ENCODE measurements at places on chromosomes 2 and 18.
A peak's percentile ranks its signal among the peaks of the same experiment; 100 is the strongest.

GRCh38 chr2:167964650-167965413, 282.6 kb downstream of the STK39 start:
- no peak for DNase-seq

- no peak for DNase-seq
These were observed 211.1 kb upstream of the GATA6 start for GRCh38 chr18:21958263-21958662.

DNA sequence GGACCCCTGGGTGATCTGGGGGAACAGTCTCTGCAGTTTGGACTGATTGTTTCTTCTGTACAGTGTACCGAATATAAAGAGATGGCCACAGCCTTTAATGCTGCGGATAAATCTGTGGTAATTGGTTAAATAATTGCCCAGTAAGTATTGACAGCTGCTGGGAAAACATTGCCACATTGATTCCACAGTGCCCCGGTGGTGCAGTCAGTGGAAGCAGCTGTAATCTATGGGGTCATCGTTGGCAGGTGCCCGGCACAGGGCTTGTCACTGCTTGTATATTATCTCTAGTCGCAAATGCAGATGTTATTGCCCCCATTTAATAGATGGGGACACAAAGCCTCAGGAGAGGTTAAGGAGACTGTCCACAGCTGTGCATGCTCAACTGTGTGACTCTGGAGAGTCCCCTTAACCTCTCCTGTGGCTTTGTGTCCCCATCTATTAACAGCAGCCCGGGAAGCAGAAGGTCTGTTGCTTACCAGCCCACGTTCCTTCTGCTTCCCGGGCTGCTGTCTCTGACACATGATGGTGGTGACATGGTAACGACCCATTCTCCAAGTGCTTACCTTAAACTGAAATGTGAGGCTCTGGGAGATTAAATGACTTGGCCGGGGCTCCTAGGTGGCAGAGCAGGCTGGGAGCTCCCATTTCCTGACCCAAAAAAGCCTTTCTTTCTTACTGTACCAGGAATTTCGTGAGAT, 76.9 kb downstream of the NCK2 start:
- no peak for DNase-seq

- no peak for DNase-seq
These were observed 580.9 kb downstream of the PLCL1 start for GRCh38 chr2:198385326-198385725.

- DNase-seq, result no peak
These were observed 67.1 kb downstream of the ITGB1BP1 start for GRCh38 chr2:9356261-9356660.

- DNase-seq, result no peak
These were observed 46.3 kb downstream of the ZCCHC2 start for GRCh38 chr18:62569081-62569655.

GRCh38 chr2:211329421-211329820, 773.0 kb downstream of the CPS1 start:
- DNase-seq, result no peak

DNA sequence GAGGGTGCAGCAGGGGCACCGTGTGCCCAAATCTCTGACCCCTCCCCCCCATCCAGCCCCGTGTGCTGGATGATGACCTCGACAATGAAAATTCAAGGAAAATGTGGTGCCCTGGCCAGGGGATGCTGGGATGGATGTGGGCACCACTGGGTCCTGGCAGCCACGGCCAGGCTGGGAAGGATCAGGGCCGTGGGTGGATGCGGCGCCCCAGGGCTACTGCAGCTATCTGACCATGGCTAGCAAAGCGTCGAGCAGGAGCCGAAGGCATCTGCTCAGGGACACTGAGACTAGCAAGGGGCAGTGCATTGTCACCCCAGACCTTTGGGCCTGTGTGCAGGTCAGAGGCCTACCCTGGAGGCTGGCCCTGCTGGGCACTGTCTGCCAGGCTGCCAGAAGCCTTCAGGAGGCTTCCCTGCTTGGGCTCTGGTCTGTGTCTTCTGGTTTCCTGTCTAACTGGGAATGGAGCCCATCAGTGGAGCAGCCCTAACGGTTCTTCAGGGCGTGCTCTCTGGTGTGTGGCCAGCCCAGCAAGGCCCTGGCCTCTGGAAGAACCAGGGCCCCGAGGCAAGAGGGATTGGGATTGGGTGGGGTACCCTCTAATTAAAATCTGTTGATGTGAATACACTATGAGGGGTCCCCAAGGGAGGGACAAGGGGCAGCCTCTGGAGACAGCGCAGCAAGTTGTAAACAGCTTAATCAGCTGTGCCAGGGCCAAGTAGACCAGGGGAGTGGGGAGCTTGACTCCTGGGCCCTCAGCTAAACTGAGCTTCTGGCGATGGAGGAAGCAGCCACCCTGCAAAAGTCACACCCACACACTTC, 98.0 kb downstream of the STPG4 start:
- no peak for DNase-seq

GRCh38 chr2:75133621-75134570, 65.4 kb downstream of the TACR1 start:
- no peak for DNase-seq

- no peak for DNase-seq
These were observed 33.0 kb downstream of the FTCDNL1 start for GRCh38 chr2:199818026-199818425.

GRCh38 chr2:159938395-159938794, 124.0 kb downstream of the PLA2R1 start:
- DNase-seq, result no peak

DNA sequence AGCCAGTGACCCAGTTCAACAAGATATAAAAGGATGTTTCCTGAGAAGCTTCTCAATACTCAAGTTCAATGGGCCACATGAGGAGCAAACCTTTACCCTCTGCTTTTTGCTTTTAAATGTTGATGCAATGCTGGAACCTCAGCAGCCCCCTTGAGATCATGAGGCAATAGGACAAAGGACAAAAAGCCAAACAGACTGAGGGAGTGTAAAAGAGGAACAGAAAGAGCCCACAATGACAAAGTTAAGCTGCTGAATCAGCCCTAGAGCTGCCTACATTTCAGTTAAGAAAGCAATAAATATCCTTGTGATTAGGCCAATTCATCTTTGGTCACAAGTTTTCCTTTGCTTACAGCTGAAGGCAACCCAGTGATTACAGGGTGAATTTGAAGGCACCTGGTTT, 76.9 kb downstream of the MRO start:
- no peak for DNase-seq

GRCh38 chr18:62325806-62326645, 916 bp downstream of the TNFRSF11A start:
- no peak for DNase-seq

GRCh38 chr2:36566887-36567286, 31.1 kb downstream of the FEZ2 start:
- no peak for DNase-seq

DNA sequence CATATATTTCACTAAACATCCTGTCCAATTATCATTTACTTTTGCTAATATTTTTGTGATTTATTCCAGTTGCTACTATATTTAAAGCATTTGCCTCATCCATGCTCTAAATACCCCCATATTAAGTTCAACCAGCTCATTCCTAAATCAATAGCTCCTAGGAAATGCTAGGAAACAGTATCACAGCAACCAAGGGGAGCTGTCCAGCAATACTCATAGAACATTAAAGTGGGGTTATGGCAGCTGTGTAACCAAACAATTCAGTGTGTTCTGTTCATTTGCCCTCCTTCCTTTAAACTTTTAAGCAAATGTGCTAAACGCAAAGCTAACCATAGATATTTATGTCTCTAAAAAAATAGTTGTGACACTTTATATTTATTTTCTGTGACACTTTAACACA, 41.1 kb downstream of the ACVR1C start:
- DNase-seq, result no peak

DNA sequence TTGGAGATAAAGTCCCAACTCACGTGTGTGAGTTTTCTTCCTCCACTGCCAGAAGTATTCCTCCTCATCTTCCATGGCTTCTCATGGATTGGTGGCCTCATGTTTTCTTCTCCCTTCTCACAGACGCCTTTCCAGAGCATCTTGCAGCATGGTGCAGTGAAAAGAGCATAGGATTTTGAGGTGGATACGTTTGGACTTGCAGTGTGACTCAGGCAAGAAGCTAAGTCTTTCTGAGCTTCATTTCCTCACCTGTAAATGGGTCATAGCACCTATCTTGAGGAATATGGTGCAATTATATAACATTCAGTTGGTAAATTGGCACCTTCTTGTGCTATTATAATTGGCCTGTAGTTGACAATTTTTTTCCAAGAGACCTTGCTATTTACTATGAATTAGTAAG, 247.6 kb downstream of the RDH14 start:
- no peak for DNase-seq

- no peak for DNase-seq
These were observed 138.2 kb upstream of the PXDN start for GRCh38 chr2:1882471-1882870.

- DNase-seq, result no peak
These were observed 145.6 kb downstream of the AGAP1 start for GRCh38 chr2:235639428-235639773.

- DNase-seq, result no peak
These were observed 24.2 kb upstream of the BZW1 start for GRCh38 chr2:200787351-200788120.

GRCh38 chr2:47558116-47558767, 155.3 kb downstream of the MSH2 start:
- DNase-seq, result no peak

DNA sequence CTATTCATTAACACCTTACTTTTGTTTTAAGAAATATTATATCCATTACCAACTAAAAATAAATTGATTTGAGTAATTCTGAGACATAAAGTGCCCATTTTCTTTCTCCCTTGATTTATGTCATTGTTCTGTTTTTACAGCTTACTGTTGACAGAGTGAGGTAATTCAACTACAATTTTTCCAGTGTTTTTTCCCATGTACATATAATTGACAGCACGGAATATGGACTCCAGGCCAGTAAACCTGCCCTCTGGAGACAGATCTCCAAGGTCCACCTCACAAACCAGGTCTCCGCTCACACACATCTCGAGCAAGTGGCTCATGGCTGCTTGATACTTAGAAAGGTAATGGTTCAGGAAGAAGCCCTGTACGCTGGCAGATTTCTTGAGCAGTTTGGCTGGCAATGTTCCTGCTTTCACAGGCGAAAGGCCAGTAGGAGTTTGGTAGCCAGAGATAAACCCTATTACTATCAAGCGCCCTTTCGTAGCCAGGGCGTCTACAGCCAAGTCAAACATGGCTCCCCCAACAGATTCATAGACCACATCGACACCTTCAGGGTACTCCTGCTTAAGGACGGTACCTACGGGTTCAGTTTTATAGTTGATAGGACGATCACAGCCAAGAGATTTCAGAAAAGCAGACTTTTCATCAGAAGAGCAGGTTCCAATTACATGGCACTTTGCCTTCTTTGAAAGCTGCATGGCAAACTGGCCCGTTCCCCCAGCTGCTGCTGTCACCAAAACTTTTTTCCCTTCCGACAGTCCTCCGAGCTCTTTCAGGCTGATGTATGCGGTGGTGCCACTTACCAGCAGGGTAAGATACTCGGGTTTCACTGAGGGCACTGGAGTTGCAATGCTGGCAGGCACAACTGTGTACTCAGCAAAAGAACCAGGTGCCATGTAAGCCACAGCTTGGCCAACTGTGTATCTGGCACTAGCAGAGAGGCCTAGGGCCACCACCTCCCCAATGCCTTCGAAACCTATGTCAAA, 7.4 kb downstream of the PTGR3 start:
- DNase-seq, result no peak

DNA sequence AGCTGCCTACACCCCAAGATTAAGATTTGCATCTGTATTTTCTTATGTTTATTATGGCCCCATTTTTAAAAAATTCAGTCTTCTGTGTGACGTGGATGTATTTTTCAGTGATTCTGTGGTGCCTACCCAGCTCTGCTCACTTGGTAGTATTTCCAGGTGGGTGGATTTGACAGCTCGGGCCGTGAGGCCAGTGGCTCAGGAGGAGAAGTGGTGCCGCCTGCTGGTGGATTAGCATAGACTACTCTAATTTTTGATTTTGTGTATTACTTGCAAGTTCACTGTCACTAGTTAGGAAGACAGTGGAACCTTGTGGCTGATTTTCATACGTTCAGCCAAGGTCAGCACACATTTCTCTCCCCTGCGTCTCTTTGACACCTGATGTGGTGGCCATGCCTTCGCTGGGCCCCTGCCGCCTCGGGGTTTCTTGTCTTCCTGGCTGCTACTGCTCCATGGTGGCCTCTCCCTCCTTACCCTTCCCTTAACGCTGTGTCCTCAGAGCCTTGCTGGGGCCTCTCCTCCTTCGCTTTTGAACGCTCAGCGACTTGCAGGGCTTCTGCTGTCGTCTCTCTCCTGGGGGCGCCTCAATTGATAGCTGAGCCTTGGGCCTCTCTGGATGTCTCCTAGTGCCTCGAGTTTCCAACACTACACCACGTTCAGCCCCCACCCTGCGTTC, 89.4 kb downstream of the DGKD start:
- peak; percentile 53 for DNase-seq

DNA sequence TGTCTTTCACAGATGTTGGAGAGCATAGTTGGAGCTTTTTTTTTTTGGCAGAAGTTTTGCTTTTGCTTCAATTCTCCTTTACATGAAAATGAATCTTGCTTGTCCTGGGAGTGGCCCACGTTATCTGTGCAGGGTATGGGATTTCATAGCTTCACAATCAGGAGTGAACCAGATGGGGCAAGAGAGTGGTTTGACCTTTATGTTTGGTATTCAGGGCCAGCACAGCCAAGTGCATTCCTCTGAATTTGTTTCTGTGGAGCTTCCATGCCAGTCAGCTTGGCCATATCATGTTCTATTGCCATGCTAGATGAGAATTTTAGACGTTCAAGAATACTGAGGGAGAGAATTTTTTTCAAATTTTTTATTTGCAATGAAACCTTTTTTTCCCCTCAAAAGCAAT, 116.6 kb downstream of the PRPF40A start:
- no peak for DNase-seq

- DNase-seq, result no peak
These were observed 53.9 kb upstream of the CTAGE1 start for GRCh38 chr18:22471546-22472131.
